Effector memory CD8-positive, alpha-beta T cell (primary cell): ENCODE measurements at places on chromosomes 1 and 21.

DNA sequence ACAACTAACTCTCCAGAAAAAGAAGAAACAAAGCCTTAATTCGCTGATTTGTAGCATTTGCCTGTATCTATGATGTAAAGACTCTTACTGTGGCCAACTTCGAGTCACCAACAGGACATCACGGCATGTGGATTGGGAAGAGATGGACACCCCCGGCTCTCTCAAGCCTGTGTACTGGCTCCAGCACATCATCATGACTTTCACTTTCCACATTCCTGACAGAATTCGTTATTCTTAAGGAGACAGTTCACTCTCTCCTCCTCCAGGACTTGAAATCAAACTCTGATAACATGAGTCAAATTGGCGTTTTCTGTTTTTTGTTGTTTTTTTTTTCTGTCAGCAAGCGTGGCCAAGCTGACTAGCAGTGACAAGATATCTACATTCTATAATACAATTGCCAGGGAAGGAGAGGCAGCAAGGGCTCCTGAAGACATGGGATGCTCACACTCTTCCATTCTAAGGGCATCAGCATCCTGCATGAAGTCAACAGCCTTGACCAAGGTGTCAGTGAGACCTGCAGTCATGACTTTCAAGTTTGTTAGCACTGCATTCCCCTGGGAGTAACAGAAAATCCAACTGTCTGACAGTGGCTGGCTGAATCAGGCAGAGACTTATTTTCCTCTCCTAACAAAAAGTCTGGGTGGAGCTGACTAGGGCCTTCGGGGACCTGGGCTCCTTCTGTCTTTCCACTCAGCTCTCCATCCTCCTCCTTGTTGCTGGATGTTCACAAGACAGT, 13.3 kb upstream of the TRAF3IP3 start:
- DNase-seq: no peak

DNA sequence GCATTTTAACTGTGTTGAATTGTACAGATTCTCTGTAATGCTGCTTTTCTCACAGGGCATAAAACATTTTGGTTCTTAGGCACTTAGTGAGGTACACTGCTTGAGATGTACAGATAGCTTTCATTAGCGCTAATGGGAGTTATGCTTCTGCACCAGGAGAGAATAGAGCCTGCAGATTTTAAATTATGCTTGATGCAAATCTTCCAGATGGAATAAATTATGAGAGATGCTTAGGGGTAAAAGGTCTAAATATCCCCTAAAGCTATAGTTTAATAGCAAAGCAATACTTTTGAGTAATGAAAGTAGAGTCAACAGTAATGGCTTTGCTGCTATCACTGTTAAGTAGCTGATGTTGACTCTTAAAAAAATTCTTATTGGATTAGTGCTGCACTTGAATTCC, 248.9 kb downstream of the S1PR1 start:
- DNase-seq: no peak

- DNase-seq: no peak
Observed at GRCh38 chr1:54791880-54792522, 9.1 kb downstream of the TTC22 start.

- DNase-seq: peak; percentile 56
Observed at GRCh38 chr1:235642011-235642942, 7.3 kb downstream of the GNG4 start.

DNA sequence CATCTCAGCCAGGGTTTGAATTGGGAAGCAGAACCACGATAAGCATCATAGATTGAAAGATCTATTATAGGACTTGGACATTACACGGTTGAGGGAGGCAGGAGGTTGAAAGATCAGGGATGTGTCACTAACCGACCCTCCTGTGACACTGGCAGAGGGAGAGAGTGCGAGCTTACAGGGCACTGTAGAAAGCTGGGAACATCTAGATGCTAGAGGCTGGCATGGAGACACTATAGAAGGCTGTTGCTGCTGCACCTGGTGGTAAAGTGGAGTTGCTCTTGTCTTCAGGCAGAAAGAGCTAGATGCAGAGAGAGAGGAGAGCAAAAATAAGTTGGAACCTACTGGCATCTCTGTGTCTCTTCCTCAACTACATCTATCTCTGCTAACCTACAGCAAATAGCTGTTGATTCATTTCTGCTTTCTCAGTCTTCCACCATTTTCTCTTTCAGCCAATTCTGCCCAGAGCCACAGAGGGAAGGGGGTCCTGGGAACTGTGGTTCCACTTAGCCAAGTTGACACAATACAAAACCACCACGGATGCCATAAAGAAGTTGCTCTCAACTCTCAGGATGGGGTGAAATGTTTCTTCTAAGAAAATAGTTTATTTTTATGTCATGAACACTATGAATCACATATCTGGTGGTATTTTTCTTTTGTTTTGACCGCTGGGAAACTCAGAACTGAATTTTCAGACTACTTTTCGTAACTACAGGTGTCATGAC, 155.9 kb downstream of the ZNF281 start:
- DNase-seq: no peak

- DNase-seq: no peak
Observed at GRCh38 chr1:211910913-211911485, 80.4 kb upstream of the LPGAT1 start.

DNA sequence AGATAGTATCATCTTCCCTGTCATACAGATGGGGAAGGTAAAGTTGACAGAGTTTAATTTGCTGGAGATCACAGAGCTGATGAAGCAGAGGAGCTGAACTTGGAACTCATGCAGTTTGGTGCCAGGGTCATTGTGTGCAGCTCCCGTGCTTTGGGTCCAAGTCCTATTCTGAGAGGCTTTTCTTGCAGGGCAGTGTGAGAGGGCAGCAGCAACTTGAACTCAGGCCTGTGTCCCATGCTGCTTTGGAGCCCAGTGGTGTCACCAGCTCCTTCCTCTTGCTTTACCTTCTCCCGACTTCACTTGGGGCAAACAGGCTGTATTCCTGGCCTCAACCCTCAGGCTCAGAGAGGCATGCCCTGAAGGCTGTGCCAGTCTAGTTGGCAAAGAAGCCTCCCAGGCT, 24.7 kb downstream of the INAVA start:
- no peak for DNase-seq

- DNase-seq: no peak
Observed at GRCh38 chr1:33242652-33243051, 13.6 kb upstream of the ZNF362 start.

GRCh38 chr1:201264554-201264953, 18.8 kb upstream of the PKP1 start:
- no peak for DNase-seq

DNA sequence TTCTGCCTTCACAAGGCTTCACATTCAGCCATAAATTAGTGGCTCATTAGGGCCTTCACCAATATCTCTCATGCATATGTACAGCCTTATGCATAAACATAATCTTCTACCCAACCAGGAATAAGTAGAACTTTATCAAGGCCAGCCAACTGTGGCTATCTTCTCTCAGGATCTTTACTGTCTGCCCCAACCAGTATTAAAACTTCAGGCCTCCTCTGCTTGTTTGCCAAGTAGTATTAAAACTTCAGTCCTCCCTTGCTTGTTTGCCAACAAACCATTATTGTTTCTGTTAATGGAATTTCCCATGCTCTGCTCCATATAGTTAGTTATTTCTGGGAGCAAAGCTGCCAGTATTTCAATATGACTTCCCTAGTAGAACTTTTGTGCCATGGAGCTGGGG, 80.1 kb downstream of the SLC5A9 start:
- DNase-seq: no peak

- DNase-seq: no peak
Observed at GRCh38 chr21:45086337-45086958, 12.1 kb downstream of the ADARB1 start.

DNA sequence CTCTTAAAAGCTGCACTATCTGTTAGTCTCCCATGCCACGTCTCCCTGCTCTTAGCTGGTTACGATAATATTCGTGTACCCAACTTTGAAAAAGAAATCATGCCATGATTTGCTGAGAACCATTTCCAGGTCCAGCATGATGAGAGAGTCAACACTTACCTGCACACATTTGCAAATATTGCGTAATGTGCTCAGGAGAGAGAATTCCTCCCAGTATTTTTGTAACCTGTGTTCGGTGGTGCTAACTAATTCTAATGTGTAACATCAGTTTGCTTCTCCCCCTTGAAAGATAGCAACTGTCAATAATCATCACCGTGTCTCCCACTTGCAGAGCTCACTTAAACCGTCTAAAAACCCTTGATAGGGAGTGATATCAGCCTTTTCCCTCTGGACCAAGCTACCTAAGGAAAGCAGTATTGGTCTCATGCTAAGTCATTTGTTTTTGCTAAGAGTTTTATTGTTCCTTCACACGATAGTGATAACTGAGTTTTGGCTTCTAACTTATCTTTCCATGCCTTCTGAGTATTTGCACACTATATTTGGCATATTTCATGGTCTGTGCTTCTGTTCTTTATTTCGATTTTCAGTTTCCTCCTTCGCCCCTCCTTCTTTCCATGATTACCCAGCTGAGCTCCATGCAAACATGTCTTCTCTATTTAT, 61.1 kb upstream of the IRF2BP2 start:
- DNase-seq: no peak

GRCh38 chr1:216205176-216205575, 218.1 kb downstream of the USH2A start:
- DNase-seq: no peak

DNA sequence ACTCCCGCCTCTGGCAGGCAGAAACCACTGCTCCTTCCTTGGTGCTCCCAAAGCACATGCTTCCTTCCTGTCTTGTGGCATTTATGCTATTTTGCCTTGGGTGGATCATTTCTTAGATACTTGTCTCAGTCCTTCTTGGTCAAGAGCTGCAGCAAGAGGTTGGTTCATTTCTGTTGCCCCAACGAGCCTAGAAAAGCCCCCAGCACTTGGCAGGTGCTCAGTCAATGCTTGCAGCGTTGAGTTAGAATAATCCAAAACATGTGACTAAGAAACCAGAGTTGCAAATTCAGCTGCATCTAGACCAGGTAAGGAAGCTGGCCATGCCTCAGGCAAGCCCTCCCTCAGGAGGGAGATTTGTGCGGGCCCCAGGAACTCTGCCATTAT, 42.4 kb upstream of the TENT5C start:
- DNase-seq: no peak
